A673 (cell line): ENCODE measurements at places on chromosomes 7 and 10. TPM values are rescaled to one million over a fixed set of nuclear protein-coding genes. Genes with fewer than 3 reads are reported as not detected.
A peak's percentile ranks its signal among the peaks of the same experiment; 100 is the strongest.

EPHA1 gene
- 1.2 and 1.7 TPM in 2 replicates for total RNA-seq

GATA3 gene
- total RNA-seq: 3.0 and 3.1 TPM in 2 replicates

DNA sequence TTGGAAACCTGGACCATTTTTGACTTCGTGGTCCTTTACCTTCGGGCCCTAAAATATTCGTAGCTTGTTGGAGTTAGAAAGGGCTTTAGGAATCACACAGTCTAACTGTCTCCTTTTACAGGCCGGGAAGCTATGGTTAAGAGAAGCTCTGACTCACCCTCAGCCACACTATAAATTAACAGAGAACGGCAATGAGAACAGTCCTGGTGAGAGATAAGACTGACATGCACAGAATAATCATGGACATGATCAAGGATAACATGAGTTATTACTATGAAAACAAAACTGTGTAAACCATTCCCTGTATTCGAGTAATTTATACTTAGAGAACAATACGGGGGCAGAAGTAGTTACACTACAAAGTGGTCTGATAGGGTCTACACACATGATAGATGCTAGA, 162.5 kb upstream of the MALRD1 start:
- DNase-seq: peak; percentile 42

HTR7 gene
- not detected in 2 replicates for total RNA-seq

GIMAP7 gene
- not detected in 2 replicates for total RNA-seq

DNA sequence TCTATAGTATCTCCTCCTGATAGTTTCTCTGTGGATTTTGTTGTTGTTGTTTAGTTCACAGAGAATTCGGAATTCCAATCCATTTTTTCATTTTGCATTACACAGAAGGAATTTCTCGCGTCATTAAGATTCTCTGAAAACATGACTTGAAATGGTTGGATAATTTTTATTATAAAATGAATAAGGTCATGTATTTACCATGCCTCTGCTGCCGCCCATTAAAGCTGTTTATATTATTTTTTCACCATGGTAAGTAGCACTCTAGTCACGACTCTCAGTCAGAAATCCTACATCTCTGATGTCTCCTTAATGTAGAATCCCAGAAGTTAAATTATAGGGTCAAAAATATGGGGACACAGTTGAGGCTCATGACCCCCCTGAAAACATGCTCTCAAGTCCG, 19.1 kb downstream of the SFMBT2 start:
- DNase-seq: no peak

GRCh38 chr7:27113991-27114769, 11.7 kb upstream of the HOXA2 start:
- DNase-seq: no peak

- peak; percentile 58 for DNase-seq
These were observed 67.6 kb downstream of the PRKAG2 start for GRCh38 chr7:151809146-151809863.

DNA sequence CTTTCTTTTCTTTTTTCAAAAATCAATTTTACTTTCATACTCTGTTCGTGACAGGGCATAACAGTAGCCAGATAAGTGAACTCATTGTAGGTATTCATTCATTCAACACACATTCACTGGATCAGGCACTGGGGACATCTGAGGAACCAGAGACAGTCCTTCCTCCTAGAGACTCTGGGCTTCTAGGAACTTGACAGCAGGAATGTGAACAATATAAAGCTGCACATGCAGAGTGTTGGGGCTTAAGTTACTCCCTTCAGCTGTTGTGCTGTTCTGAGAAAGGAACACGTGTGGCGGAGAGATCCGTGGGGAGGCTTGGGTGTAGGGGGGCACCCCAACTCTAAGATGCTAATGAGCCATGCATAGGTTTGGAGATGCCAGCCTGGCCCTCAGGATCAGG, 120.4 kb downstream of the PKD1L1 start:
- DNase-seq: no peak

GRCh38 chr10:119029613-119030420, at the start of gene NANOS1:
Gene NANOS1 (plus strand): TSS chr10:119029714. CDS start chr10:119029802, 88 bp downstream.
- DNase-seq: peak; percentile 44

DNA sequence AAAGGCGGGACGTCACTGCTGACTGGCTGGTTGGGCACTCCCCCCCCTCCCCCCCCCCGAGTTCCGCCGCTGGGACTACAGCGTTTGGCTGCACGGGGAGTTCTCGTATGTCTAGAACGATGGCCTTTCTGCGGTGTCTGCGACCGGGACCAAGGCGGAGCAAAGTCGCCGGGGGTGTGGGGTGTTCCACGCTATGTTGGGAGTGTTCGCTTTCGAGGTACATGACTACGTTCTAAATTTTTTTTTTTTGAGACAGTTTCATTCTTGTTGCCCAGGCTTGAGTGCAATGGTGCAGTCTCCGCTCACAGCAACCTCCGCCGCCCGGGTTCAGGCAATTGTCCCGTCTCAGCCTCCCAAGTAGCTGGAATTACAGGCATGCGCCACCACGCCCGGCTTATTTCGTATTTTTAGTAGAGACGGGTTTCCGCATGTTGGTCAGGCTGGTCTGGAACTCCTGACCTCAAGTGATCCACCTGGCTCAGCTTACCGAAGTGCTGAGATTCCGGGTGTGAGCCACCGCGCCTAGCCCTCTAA, 573 bp upstream of the IDI1 start:
- no peak for DNase-seq

DNA sequence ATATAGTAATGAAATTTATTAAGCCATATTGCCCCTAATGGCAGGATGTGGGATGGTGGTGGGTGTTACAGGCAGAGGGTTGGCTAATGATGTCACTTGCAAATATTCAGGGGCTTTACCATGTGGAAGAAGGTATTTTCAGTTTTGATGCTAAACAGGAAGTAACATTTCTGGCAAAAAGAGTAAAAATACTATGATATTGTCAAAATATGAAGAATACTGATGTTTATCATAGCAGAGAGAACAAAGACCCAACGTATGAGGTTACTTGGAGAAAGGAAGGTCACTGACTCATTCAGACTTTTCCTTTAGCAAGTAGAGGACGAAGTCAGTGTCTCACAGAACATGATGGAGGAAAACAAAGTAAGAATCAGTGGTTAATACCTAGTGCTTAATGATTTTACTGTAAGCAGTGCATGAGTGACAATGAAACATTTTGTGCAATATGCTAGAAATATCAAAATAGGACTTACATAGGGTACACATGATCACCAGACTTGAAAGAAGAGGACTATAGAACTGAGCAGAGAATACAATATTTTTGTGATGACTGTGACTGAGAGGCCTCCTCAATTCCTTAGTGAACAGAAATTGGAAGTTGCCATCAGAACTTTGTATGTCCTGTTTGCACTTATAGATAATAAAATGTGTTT, 89.7 kb upstream of the STEAP4 start:
- DNase-seq: no peak

GDF10 gene
- total RNA-seq: 0.45 and 0.52 TPM in 2 replicates
